CD4-positive, alpha-beta T cell (primary cell): ENCODE measurements at places on chromosomes 2 and 18.

- DNase-seq, result no peak
Measured at GRCh38 chr18:35121531-35121930, 80.3 kb downstream of the MAPRE2 start.

DNA sequence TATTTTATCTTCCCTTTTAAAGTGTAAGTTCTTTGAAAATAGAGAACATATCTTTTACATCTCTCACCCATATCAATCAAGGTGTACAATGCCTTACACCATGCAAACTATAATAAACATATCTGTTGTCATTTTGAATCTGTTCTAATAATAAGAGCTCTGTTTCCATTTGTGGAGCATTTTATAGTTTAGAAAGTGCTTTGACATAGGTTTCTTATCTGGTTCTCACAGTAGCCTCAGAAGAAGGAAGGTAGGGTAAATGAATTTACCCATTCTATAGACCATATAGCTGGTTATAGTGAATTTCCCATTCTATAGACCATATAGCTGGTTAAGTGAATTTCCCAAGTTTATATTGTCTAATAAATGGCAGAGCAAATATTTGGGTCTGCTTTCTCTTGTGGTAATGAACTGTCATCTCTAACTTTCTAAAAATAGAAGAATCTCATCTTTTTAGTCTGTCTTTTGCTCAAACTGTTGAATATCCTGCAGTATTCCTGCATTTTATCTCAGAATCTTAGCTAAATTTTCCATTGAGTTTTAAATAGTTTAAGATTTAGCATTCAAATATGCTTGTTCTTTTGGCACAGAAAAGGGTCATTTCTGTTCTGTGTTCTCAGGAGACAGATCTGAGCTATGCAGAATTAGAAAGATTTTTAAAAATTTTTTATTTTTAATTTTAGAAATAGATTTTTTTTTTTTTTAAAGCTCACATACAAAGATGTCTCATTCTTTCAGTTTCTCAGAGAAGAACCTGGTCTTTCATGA is 80.7 kb upstream of the STON1 start:
- DNase-seq, result no peak

DNA sequence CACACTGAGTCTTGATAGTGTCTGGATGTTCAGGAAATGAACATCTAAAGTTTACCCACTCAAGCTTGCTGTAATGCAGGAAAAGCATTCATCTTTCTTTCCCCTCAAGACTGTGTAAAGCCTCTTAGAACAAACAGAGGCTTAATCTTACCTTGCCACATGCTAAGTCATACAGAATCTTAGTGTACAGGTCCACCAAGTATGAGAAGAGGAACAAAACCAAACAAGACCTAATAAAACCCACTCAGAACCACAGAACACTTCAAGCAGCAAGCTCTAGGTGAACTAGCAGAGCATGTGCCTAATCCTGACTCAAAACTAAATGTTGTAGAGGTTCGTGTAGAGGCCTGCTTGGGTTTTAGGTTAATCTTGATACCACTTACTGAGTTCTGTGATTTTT is 97.6 kb downstream of the SPTBN1 start:
- DNase-seq, result no peak

GRCh38 chr2:100013892-100014677 is 128.3 kb downstream of the AFF3 start:
- no peak for DNase-seq

DNA sequence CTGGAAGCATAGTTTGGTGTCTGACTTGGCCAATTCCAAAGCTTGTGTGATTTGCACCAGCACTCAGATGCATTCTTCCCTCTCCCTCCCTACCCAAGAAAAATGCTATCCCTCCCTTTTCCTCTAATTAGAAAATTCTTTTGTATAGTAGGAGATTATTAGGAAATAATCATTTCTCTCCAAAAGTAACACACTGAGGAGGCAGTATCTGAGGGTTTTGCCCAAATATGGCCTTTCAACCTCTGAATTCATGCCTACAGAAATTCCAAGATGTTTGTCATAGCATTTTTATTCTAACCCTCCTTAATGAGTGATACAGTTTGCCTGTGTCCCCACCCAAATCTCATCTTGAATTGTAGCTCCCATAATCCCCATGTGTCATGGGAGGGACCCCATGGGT is 5.0 kb upstream of the TMEM18 start:
- no peak for DNase-seq

DNA sequence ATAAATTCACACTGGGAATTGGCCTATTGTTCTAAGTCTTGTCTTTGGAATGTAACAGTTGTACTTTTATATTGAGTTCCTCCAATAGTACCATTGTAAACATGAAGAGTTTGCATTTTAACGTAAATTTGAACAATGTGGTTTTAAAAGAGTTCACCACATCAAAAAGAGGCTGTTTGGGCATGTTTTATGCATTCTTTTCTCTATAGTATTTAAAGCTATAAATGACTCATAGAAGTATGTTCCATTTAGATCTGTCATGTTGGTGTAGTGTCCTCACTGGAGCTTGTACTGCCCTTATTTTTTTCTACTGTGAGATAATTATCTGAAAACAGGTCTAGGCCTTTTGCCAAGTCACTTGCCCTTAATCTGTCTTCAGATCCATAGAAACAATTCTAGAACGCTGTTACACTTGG is 141.9 kb downstream of the RHBDD1 start:
- no peak for DNase-seq

- DNase-seq, result no peak
Measured at GRCh38 chr2:68218343-68218901, 33.9 kb downstream of the PPP3R1 start.

DNA sequence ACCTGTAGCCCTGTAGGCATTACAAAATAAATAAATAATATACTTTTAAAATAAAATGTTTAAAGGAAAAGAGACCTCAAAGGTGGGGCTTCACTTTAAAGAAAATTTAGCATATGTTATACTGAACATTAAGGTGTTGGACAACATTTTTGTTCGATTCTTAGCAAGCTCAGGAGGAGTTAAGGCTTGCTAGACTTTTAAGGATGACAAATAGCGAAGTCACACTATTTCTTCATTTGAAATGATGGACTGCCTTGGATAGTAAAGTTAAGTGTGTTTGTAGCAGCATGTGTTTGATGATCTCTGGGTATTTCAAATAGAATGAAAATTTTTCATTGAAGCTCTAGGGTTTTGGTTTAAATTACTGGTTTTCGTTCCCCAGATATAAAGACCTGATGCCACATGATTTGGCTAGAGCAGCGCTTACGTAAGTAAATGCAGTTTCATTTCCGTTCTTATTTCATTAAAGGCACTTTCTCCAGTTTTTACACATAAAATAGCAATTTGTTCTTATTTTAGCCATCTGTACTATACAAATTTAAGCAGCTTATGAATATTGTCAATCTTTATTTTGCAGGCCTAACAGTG is 24.9 kb downstream of the HADHB start:
- DNase-seq, result no peak

- DNase-seq, result no peak
Measured at GRCh38 chr18:24103320-24104021, 35.4 kb upstream of the CABYR start.

GRCh38 chr2:225494100-225494459 is 94.6 kb downstream of the NYAP2 start:
- no peak for DNase-seq

DNA sequence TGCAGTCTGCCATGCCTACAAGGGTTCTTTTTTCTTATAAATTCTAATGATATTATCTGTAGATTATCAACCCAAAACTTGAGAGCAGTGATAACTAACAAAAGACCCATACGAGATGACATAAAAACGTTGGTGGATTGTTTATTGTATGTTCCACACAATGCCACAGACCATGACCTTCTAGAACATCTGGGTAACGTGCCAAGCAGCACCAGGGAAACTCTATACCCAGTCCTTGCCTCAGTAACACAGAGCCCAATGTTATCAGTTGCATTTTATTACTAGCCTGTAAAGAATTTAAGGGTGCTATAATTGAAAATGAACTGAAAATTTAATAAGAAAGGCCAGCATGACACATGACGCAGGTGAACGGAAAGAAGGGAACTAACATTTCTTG is 99.1 kb upstream of the UGP2 start:
- no peak for DNase-seq

GRCh38 chr2:38905251-38905650 is 15.6 kb downstream of the ARHGEF33 start:
- no peak for DNase-seq

- DNase-seq, result no peak
Measured at GRCh38 chr2:179584760-179585159, 276.7 kb downstream of the ZNF385B start.

DNA sequence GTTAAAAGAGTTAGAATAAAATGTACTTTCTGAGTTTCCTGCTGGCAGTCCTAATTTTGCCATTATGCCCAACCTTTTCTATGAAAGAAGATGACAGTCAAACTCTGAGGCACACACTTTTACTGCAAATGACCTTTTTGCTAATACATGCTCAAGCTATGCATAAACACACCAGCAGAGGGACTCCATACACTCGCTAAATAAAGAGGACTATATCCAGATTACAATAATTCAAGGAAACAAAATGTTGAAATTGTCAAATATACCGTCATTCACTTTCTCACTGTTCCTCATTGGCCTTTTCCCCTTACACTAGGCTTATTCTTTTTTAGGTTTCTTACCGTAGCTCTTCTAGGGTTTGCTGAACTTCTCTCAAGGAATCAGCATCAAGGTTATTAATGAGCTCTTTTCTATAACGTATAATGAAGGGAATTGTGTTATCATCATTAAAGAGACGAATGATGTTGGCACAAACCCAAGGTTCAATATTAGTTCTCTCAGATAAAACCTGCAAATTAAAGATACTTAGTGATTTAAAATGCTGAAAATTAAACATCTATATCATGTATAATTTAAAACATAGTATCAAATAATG is 25.7 kb downstream of the SRBD1 start:
- peak; percentile 55 for DNase-seq

GRCh38 chr2:84492571-84492970 is 23.7 kb upstream of the DNAH6 start:
- DNase-seq, result no peak

- no peak for DNase-seq
Measured at GRCh38 chr18:79952996-79953559, 1.6 kb upstream of the SLC66A2 start.

GRCh38 chr18:73793386-73793785 is 354.2 kb downstream of the FBXO15 start:
- DNase-seq, result no peak

GRCh38 chr2:68282811-68283418 is 30.6 kb upstream of the PPP3R1 start:
- DNase-seq, result peak; percentile 5

- DNase-seq, result no peak
Measured at GRCh38 chr18:62258093-62258492, 67.0 kb upstream of the TNFRSF11A start.

- DNase-seq, result no peak
Measured at GRCh38 chr2:207567671-207568070, 37.9 kb downstream of the CREB1 start.

DNA sequence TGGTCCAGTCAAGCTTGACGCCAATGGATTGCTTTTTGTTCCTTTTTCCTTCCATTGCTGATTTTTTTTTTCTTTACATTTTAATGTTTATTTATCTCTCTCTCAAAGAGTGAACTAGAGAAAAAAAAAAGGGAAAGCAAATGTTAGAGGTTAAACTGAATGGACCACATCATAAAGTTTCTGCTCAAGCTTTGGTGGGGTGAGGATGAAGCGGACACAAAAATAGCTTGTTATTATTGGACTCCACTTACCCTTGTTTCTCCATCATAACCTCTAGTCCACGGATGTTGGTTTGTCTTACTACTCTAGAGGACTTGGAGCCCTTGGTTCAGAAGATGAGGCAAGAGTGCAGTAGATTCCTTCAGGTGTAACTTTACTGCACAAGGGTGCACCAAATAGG is 27.6 kb upstream of the CERS6 start:
- no peak for DNase-seq

- no peak for DNase-seq
Measured at GRCh38 chr18:63433334-63433866, 11.1 kb upstream of the VPS4B start.

GRCh38 chr18:8005870-8006569 is 438.9 kb downstream of the PTPRM start:
- DNase-seq, result no peak

- no peak for DNase-seq
Measured at GRCh38 chr2:71906357-71906973, 241.2 kb downstream of the CYP26B1 start.

DNA sequence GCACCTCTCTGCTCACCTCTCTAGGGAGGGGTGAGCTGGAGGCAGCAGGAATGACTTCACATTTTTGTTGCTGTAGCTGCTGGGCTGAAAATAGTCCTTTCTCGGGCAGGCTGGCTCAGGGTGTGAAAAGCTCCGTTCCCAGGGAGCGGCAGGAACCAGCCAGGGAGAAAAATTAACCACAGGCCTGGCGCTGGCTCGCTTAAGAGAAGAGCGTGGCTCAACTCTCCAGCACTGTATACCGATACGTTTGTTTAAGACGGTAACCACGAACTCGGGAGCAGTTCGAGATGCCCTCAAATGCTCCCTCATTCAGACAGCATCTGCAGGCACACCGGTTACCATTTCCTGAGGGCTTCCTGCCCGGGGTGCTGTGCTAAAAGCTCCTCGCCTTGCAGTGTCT is 129.6 kb downstream of the CELF4 start:
- no peak for DNase-seq

GRCh38 chr2:142033393-142033792 is 97.4 kb downstream of the LRP1B start:
- DNase-seq, result no peak

DNA sequence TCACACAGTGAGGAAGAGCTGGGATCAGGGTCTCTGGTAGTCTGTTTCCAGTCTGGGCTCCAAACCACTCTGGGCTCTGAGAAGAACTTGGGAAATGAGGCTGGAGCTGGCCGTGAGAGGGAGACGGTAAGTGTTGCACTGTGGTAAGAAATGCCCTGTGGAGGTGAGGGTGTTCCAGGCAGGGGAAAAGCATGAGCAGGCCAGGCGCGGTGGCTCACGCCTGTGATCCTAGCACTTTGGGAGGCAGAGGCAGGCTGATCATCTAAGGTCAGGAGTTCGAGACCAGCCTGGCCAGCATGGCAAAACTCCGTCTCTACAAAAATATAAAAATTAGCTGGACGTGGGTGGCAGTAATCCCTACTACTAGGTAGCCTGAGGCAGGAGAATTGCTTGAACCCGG is 14.3 kb upstream of the DES start:
- DNase-seq, result no peak

DNA sequence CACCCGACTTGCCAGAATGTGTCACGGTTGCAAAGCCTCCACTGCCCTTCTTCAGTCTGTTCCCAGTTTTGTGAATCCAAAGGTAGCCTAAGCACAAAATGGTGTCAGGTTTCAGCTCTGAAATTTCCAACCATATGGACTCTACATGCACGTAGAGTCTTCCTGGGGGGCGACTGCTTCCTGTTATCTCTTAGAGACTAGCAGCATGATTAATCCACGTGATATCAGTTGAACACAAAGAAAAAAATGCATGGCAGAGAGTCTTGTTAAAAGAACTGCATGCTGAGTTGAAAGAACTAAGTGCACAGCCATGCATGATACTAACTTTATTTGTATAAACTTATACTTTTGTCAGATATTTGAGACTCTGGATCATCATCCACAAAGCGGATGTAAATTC is 404.4 kb downstream of the SOCS6 start:
- no peak for DNase-seq

DNA sequence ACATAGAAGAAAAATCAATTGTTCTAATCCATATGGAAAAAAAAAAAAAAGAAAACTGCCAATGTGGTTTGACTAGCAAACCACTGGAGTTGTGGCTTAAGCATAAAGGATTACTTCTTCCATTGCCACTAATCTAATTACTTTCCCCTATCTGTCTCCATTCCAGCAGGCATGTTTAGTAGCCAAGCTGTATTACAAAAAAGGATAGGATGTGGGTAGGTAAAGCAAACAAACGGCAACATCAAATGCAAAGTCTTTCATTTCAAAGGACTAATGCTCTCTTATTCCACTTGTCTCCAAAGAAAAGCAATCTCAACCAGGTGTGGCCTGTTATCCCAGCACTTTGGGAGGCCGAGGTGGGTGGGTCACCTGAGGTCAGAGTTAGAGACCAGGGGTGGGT is 36.5 kb downstream of the SLC8A1 start:
- no peak for DNase-seq
